AG04450 (cell line): ENCODE measurements at places on chromosomes 5 and 9.
A peak's percentile ranks its signal among the peaks of the same experiment; 100 is the strongest.

GRCh38 chr5:8473827-8474568 is 605.0 kb downstream of the MTRR start:
- no peak for DNase-seq

GRCh38 chr5:157063776-157064430 is 5.0 kb upstream of the HAVCR1 start:
- DNase-seq, result no peak

DNA sequence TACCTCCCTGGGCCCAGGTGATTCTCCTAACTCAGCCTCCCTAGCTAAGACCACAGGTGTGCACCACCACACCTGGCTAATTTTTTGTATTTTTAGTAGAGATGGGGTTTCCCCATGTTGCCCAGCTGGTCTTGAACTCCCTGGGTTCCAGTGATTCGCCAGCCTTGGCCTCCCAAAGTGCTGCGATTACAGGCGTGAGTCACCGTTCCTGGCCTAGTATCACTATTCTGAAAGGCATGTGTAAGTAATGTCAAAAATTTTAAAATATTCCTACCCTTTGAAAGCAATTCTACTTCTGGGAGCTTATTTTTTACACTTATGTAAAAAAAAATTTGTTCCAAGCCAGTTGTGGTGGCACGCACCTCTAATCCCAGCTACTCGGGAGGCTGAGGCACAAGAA is 27.1 kb upstream of the TLE1 start:
- peak; percentile 7 for DNase-seq

- DNase-seq, result peak; percentile 15
Measured at GRCh38 chr5:78060421-78060820, 234.1 kb downstream of the AP3B1 start.
